NCI-H2171 treated with DMSO at 0.1 percent for 48 hours (cell line): ENCODE measurements at places on chromosomes 5 and 9.

- no peak for DNase-seq
Measured at GRCh38 chr9:37554318-37554717, 21.9 kb downstream of the FBXO10 start.

GRCh38 chr5:139063664-139064054 is 134.5 kb downstream of the SIL1 start:
- peak; percentile 14 for DNase-seq

DNA sequence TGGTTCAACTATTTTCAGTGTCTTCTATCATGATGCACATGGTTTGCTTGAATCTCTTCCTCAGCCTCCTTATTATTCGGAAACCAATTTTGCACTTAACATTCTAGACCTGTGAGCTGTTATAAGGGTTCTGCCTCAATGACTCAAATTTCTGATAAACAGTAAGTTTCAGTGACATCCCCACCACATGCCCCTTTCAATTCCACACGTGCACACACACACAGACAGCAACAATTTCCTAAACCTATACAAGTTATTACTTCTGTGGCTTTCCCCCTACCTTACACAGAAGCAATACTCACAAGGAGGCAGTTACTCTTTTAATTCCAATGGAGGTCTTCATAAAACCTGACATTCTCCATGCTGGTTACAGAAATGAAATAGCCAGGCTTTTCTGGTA is 102.4 kb downstream of the ELAVL2 start:
- no peak for DNase-seq

GRCh38 chr5:159419576-159419975 is 89.3 kb upstream of the IL12B start:
- no peak for DNase-seq

GRCh38 chr9:12849486-12850003 is 74.7 kb downstream of the LURAP1L start:
- DNase-seq: no peak

DNA sequence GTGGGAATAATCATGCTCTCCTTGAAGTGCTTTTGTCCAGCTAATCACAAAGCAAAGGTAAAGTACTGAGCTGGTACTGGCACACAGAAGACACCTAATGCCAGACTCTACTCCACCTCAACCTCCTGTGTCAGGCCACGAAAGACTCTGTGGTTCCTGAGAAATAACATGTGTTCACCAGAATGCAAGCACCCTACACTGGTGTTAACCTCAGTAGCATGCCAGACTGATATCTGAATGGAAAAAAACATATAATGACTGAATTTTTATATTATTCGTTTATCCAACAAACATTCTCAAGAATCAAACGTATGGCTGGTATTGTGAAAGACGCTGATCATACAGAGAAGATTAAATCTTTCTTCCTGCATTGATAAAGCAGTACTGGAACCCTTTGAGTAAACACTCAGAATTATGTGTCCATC is 97.1 kb upstream of the IFNE start:
- no peak for DNase-seq

- DNase-seq: no peak
Measured at GRCh38 chr5:56088967-56089829, 94.4 kb upstream of the IL6ST start.

GRCh38 chr9:35342221-35342958 is 147.5 kb upstream of the RUSC2 start:
- DNase-seq: no peak

- DNase-seq: no peak
Measured at GRCh38 chr5:110544603-110545002, 181.9 kb downstream of the TMEM232 start.

DNA sequence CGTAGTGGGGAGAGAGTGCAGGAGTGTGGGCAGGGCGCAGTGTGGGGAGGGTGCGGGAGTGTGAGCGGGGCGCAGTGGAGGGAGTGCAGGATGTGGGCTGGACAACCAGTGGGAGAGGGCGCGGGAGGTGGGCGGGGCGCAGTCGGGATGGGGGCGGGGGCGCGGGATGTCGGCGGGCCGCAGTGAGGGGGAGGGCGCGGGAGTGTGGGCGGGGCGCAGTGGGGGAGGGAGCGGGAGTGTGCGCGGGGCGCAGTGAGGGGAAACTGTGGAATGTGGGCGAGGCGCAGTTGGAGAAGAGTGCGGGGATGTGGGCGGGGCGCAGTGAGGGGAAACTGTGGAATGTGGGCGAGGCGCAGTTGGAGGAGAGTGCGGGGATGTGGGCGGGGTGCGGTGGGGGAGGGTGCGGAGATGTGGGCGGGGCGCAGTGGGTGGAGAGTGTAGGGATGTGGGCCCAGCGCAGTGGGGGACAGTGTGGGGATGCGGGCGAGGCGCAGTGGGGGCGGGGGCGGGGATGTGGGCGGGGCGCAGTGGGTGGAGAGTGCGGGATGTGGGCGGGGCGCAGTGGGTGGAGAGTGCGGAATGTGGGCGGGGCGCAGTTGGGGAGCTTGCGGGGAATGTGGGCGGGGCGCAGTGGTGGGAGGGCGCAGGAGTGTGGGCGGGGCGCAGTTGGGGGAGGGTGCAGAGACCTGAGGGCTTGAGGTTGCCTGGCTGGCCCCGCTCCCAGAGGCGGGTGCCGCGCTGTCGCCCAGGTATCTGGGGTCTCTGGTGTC is at the start of gene NXNL2:
NXNL2 (plus strand) TSS at position 723 of the 770 bp plus-strand sequence. CDS start 257 bp downstream, outside the sequence.
- DNase-seq: peak; percentile 18

GRCh38 chr9:117919538-117919937 is 215.3 kb downstream of the TLR4 start:
- peak; percentile 97 for DNase-seq

GRCh38 chr9:96478829-96479371 is 28.9 kb downstream of the HABP4 start:
- no peak for DNase-seq

DNA sequence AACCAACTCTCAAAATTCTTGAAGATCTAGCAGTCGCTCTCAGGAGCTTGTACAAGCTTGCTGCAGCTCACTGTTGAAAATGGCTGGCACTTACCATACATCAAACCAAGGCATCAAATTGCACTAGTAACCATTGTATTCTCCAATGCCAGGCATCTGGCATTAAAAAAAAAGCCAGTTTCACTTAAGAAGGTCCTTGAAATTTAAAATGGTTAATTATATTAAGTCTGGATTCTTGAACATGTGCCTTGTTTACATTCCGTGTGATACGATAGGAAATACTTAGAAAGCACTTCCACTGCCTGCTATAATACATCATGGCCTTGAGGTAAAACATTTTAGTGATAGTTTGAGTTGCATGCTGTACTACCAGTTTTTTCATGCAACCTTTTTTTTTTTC is 300.7 kb downstream of the KDM4C start:
- DNase-seq: peak; percentile 43

DNA sequence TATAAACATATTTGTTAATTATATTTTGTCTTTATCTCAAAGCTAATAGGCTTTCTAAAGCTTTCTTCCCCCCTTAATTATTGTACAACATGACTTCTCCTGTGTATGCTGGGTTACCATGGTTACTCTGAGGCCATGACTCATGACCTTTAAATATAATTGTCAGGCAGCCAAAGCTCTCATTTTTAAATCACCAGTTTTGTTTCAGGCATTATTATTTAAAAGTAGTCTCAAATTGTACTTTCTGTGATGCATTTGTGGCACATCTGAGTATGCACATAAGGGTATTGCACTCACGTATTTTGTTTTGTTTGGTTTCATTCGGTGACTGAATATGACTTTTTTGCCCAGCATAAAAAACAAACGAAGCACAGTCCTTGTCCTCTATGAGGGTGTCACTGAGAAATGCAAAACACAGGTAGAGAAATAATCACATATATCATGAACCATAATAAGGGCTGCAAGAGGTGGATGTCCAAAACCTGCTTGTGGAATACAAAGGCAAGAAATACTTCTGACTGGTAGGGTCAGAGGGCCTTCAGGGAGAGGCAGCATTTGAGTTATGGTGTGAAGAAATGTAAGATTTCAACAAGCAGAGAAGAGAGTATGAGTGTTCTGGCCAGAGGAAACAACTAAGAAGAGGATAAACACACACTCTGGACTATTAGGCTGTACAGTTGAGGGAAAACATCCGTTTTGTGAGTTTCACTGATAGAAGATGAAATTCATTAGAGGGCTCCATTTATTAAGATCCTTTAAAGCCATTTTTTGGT is 2.1 kb downstream of the CCDC192 start:
- DNase-seq: peak; percentile 7

DNA sequence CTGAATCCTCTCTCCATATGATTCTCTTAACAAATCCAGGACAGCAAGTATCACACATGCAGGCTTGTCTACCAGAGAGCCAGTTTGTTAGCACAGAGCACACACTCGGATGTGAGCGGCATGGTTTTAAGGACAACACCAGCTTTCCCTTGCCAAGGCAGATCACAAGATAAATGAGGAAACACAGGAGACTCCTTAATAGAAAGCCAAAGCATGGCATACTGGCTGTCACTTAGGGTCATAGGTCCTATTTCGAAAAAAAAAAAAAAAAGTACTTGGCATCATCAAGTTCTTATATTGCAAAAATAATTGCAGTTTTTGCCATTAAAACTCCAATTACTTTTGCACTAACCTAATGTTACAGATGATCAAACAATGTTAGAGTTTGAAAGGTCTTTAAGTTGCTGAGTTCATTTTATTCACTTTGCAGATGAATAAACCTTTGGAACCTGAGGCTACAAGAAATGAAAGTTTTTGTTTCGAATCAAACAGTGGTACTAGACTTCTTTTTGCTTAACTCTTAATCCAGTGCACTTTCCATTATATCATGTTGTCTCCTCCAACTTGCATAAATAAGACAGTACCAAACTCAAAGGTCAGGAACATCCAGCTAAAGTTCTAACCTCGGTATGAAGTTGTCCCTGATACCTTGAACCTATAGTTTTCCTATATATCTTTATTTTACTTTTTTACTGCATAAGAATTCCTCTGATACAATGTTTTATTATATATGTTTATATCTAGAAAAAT is 138.5 kb downstream of the MPDZ start:
- no peak for DNase-seq

DNA sequence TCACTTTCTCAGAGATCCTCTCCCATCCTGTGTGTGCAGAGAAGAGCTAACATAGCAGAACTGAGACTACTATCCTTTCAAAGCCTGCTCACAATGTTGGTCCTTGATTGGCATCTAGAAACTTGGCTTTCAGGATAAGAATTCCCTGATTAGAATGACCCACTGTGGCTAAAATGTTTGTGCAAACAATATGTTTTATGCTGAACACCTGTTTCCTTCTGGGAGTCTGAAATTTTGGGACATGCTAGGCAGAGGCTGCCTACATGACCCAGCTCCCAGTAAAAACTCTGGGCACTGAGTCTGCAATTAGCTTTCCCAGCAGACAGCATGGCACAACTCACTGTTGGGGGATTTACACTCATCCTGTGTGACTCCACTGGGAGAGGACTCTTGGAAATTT is 78.9 kb downstream of the CFAP95 start:
- no peak for DNase-seq

DNA sequence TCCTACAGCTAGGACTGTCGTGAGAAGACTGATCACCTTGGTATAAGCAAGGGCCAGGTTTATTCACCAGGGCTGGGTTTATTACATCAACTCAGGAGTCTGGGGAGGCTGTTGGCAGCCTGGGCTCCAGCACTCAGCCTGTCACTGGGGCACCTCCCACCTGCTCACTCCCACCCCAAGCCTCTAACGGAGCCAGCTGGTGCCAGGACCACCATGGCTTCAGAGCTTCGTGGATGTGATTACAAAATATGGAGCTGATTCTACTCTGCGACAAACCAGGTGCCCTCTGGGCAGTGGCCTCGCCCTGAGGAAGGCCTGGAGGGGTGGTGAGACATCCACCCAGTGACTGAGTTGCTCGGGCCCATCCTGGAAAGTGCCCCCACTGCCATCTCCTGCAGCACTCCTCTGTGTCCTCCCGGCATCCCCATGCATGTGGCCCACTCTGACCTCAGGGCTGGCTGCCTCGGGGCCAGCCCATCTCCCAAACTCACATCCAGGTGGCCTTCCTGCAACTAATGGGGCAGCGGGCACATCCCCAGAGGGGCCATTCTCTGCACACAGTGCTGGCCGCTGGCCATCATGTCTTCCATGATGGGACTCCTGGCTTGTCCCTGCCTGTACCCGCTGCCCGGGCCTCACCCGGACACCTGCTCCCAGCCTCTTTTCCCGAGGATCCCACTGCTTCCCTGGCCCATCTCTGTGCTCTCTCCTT is 49.6 kb downstream of the SECISBP2 start:
- no peak for DNase-seq

- DNase-seq: no peak
Measured at GRCh38 chr9:3244963-3245653, 280.7 kb downstream of the RFX3 start.

DNA sequence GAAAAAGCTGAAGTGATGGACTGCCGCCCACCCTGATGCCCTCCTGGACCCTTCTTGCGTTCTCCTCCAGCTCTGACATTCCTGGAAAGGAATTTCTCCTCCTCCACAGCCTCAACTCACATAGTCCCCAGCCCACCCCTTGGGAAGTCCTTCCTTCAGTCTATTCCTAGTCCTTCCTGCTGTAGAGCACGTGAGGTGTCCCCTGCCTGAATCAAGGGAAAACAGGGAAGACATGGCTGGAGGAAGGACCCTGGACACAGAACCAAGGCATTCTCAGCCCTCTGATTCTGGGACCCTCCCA is 3.7 kb downstream of the ARID3C start:
- no peak for DNase-seq

DNA sequence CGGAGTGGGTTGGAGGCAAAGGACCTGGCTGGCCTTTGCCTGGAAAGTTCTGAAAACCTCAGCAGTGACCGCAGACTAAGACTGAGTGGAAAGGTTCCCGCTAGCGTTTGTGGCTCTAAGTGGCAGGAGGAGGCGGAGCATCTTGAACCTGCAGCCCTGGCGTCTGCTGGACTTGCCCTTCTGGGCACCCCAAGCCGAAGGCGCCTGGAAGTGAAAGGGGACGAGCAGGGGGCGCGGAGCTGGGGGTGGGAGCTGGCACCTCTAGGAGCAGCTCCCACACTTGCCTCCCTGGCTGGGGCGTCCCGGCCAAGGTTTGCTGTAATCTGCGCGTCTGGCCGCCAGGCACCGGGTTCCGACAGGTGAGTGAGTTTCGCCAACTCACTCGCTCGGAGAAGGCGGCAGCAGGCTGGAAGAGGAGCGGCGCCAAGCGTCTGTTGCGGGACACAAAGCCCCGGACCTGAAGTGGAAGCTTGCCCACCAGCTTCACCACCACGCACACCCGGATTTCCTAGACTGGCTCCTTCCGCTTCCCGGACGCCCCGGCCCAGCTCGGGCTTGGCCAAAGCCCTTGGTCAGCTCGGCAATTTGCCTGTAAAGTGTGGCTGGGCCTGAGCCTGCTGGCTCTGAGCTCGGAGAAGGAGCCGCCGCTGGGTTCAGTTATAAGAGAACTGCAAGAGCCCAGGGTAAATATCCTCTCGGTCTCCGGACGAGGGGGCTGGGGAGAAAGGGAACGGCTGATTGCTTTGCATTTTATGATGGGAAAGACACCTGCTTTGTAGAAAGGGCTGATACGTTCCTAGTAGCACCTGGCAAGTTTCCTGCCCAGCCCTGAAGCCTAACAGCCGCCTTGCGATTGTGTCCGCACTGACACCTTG is at the start of gene GNA14:
GNA14 (minus strand) TSS at position 89 of the 875 bp plus-strand sequence. CDS start 529 bp downstream, outside the sequence.
- DNase-seq: peak; percentile 14

GRCh38 chr5:65098393-65098792 is 329.7 kb downstream of the CWC27 start:
- no peak for DNase-seq
